Esophagus mucosa (tissue), 1 donor: ENCODE measurements at places on chromosomes 12 and 14. TPM values are rescaled to one million over a fixed set of nuclear protein-coding genes. Genes with fewer than 3 reads are reported as not detected.

GRCh38 chr12:89225808-89226411 lies 126.4 kb downstream of the DUSP6 start:
- peak; percentile 99 for ATAC-seq

- ATAC-seq: peak; percentile 87
Observed at GRCh38 chr12:64385468-64385867, 5.1 kb downstream of the C12orf56 start.

EXD2 gene
- 12.2 TPM for total RNA-seq

EIF2S3B gene
- 1.4 TPM for total RNA-seq

CLEC4D gene
- 0.24 TPM for total RNA-seq

GABARAPL1 gene
- total RNA-seq: 8.1 TPM

GRCh38 chr12:89433634-89434033 lies 81.3 kb upstream of the DUSP6 start:
- ATAC-seq: no peak

DNA sequence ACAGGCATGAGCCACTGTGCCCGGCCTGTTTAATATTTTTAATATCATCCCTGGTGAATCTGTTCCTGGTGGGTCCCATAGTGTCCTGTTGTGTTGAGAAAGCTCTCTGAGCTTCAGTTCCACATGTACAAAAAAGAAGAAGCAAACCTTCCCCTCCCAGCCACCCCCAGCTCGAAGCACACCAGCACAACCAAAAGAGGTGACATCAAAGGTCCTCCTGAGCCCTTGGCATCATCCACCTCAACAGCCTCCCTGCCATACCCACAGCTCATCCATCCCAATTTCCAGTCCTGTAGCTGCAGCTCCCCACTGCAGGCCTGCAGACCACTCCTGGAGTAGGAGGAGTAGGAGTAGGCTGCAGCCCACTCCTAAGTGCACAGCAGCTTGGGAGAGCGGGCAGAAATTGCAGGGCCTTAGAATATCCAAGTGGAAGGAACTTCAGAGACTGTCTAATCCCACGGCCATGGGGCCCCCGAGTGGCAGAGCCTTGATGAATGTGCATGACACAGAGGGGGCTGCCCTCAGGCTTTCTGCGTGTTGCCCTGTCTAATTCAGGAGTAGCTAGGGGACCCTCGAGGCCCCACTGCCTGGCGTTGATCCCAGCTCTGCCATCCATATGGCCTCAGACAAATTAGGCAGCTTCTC lies 36.7 kb upstream of the CD9 start:
- ATAC-seq: no peak

NUAK1 gene
- 1.7 TPM for total RNA-seq

- no peak for ATAC-seq
Observed at GRCh38 chr14:93023802-93024434, 91.8 kb downstream of the ITPK1 start.

DNA sequence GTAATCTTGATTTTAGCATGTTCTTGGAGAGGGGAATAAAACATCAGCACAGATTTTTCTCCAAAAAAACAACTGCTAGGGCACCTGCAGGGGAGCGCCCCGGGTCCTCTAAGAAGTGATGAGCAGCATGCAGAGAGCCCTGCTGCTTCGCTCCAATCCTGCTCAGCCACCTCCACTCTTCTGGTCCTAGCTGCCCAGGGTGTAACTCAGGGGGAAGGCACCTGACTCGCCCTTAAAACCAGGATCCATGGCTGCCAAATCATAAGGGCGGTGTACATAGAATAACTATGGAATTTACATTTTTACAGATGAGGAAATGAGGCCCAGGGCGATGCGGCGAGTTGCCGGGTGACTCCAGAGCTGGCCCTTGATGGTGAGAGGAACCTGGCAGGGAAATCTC lies 204.7 kb downstream of the CALM1 start:
- no peak for ATAC-seq

DNA sequence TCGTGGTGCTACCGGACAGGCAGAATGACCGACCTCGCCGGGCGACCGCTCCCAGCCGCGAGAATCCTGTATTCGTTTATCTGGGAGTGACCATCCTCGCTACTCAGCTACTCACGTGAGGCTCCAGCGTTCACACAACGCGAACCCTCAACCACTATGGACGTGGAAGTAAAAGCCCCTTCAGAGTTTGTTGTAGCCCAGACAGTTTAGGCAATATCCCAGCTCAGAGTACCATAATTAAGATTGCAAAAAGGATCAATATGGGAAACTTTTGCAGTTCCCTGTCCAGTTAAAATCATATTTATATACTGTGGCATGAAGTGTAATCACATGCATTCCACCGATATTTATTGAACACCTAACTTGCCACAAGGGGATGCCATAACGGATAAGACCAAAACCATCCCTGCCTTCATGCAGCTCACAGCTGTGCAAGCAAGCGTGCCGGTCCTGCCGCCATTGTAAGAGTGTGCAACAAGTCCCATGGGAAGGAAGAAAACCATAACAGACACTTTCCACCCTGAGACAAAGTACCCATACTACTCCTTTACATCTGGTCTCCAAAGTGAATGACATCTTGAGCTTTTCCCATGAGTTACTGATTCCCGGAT lies 938 bp upstream of the MAX start:
- ATAC-seq: no peak

GRCh38 chr12:15897433-15897832 lies 13.7 kb upstream of the DERA start:
- ATAC-seq: no peak

BEGAIN gene
- total RNA-seq: 0.68 TPM

DNA sequence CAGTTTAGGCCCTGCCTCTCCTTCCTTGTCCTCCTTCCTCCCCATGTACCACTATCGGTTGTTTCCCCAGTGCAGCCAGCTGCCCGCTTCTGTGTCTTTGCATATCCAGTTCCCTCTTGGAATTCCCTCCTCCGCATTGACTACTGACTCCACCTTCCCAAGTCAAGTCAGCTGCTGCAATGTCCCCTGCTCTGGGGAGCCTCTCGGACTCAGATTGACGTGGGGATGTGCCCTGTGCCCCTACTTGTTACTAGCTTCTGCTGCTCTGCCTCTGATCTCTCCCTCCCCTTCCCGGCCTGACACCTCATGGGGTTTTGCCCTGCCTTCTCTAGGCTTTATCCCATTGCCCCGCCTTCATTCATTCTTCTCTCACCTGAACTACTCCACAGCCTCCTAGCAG lies 2.1 kb upstream of the CD9 start:
- ATAC-seq: peak; percentile 11

DNA sequence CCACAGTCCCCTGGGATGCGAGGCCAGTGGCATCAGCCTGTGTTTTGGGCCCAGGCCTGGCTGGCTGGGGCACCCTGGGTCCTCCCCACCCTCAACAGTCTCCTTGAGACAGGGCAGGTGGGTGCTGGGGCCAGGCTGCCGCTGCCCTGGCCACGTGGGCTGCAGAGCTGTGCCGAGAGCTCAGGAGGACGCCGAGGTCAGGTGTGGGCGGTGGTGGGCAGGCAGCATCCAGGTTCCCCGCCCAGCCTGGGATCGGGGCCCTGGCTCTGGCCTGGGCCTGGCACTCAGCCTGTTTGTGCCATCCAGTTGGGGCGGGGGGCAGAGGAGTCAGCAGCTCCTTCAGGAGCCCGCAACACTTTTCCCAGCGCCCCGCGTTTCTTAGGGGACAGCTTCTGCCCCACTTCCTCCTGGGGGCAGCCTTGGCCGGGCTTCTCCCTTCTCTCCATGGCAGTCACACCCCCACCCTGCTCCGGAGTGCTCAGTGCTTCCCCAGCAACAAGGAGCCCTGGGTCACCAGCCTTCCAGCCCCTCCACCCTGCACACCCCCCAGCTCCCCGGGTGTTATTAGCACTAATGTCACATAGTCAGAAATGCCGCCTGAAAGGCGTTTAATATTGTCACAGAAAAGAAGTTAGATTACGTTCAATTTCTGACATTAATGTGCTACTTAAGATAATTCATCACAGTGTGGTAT lies 30.8 kb downstream of the KIF26A start:
- ATAC-seq: no peak

- no peak for ATAC-seq
Observed at GRCh38 chr12:77243345-77243744, 178.0 kb upstream of the E2F7 start.

ANKS1B gene
- total RNA-seq: 2.8 TPM
